ENCODE measurements at places on chromosomes 7 and 10.

DNA sequence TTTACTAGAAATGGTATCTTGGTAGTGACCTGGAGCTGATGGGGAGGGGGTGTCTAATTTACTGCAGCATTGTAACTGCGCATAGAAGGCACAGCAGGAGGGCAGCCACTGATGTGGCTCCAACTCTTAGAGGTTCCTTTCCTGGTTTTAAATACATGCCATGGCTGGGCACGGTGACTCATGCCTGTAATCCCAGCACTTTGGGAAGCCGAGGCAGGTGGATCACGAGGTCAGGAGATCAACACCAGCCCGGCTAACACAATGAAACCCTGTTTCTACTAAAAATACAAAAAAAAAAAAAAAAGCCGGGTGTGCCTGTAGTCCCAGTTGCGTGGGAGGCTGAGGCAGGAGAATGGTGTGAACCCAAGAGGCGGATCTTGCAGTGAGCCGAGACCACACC, 19.2 kb upstream of the SEC61G start:
- no peak for DNase-seq

GRCh38 chr10:122343135-122343800, 31.2 kb upstream of the PLEKHA1 start:
- no peak for DNase-seq

DNA sequence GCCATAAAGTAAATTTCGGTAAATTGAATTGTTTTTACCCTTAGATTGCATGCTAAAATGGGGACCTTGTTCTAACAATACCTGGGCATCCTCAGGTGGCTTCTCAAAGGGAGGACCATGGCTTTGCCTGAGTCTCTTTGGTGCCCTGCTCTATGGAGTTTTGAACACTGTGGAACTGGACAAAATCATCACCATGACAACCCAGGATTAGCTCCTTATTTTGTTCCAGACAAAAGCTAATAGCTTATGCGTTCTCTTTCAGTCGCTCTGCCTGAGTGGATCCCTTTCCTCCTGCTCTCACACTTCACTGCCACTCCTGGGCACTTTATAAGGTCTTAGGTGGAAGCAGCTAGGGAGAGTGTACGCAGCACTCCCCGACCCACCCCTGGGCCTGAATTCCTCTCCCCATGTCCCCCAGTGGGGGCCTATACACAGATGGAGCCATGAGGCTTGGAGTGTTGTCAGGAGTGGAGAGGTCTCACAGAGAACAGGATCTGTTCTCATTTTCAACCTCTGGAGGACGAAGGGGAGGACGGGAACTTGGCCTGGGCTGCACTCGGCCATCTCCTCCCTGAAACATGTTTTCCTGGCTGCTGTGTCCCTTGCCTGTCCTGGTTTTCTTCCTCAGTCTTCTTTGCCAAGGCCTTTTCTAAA, 19.0 kb downstream of the ADCYAP1R1 start:
- DNase-seq = no peak

GRCh38 chr7:110983822-110984456, 107.0 kb upstream of the LRRN3 start:
- DNase-seq = peak; percentile 97

DNA sequence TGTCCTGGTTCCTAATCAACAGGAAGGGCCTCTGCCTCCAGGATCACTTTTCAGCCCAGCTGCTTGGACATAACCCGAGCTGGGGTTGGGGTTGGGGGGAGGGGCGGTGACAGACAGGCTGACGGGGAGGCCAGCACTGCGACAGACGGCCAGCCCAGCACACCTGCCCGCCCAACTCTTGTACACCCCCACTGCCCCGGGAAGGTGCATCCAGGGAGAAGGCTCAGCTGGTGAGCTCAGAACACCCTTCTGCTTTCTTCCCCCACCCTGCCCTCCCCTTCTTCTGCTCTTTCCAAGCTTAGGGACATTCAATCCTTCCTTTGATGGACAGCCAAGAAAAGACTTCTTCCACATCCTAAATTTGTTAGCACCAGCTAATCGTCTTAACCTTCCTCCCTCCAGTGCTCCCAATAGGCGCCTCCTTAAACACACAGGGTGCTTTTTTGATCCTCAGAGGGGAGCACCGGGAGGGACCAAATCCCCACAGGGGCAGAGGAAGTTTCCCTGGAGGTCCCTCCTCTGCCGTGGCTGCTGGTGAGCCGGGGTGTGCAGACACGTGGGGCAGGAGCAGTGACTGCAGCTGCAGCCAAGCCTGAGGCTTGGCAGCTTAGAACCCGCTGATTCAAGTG, 44.7 kb downstream of the COL13A1 start:
- DNase-seq = no peak

GRCh38 chr7:149735779-149736477, 37.5 kb downstream of the ZNF467 start:
- no peak for DNase-seq

GRCh38 chr10:77909749-77910375, 16.7 kb downstream of the DLG5 start:
- DNase-seq = no peak

DNA sequence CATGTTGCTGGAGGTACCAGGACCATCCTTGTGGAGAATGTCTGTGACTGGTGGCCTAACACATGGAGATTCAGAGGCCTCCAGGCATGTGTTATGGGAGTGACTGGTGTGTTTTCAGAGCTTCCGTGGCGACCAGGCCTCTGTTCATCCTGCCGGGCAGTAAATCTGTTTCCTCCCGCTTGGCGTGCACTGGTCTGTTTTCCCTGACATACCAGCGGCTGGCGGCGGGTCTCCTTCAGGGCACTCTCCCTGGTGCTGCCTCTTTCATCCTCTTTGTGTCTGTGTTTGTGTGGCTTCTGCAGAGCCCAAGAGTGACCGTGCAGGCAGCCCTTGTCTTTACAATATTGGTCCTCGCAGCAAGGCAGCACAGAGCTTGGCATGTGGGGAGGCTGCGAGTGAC, 385.1 kb upstream of the MKI67 start:
- DNase-seq = no peak

GRCh38 chr7:100553032-100553431, 14.0 kb downstream of the AGFG2 start:
- no peak for DNase-seq

DNA sequence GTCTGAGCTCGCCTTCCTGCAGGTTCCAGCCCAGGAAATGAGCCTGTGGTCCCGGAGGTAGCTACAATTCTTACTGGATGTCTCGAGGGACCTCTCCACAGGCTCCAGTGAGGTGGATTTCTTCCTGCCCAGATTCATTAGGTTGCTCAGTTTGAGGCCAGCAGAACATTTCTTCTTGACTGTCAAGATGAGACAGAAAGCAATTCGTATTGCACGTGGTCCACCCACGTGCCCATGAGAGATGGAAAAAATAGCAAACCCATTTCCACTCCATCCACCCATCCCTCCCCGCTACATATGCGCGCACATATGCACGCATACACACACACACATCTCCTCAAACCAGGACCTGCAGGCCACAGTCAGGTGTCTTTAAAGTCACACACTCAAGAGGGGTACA, 68.7 kb downstream of the VWA2 start:
- DNase-seq = no peak
